ENCODE measurements at places on chromosomes 2 and 18.

GRCh38 chr2:239308661-239309397 is 92.0 kb downstream of the HDAC4 start:
- DNase-seq: no peak

DNA sequence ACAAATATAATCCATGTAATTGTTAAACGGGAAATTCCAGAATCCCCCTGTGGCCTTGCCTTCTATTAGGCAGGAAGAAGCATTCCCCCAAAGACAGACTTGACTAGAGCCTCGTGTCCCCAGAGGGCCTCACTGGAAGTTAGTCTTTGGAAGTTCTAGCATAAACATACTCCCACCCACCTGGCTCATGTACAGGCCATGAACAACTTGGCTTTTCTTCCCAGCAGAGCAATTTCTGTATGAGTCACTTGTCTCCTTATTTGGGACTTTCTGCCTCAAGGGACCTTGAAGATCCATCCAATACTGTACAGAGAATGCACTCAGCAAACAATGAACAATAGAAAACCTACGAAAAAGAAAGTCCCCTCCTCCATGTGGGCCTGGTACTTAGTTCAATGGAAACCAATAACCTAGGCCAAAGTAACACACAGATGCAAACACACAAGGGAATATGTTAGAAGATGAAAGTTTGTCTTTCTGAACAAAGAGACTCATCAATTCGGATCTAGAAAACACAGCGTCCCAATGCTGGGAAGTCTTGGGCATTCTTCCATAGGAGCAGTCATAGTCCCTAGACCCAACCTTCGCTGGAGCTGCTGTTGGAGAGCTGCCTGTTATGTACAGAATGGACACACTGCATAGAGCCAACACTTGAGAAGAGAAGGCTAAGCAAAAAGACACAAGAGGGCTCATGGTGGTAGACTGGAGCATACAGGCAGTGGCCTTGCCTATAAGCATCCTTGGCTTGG is 303.5 kb downstream of the HRH4 start:
- no peak for DNase-seq

DNA sequence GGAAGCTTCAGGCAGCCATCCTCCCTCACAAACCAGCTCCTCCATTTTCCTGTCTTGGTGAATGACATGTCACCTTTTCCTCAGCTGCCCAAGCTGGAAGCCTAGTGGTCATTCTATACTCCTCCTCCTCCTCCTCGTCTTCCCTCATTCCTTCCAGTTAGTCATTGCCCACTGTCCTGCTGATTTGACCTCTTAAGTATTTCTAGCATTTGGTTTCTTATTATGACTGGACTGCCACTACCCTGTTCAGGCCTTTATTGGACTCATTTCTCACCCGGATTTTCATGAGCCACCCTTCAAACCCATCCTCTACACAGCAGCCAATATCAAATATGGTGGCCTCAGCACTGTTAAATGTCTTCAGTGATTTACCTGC is 21.9 kb upstream of the MGAT5 start:
- no peak for DNase-seq

- DNase-seq: no peak
Measured at GRCh38 chr2:184416146-184416913, 182.0 kb upstream of the ZNF804A start.

DNA sequence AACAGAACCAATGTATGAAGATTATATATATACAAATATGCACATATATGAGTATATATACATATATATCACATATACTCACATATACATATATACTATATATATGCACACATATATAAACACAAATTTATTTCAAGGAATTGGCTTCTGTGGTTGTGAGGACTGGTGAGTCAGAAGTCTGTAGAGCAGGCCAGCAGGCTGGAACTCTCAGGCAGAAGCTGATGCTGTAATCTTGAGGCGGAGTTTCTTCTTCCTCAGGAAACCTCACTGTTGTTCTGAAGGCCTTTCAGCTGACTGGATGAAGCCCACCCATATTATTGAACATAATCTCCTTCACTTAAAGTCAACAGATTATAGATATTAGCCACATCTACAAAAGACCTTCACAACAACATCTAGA is 143.9 kb upstream of the CREB1 start:
- no peak for DNase-seq

- no peak for DNase-seq
Measured at GRCh38 chr2:196169516-196169915, 1.9 kb downstream of the STK17B start.

GRCh38 chr18:22207021-22207758 is 37.8 kb downstream of the GATA6 start:
- no peak for DNase-seq

GRCh38 chr2:66509326-66509811 is 74.4 kb downstream of the MEIS1 start:
- no peak for DNase-seq

- no peak for DNase-seq
Measured at GRCh38 chr2:121273116-121273515, 11.9 kb downstream of the TFCP2L1 start.

DNA sequence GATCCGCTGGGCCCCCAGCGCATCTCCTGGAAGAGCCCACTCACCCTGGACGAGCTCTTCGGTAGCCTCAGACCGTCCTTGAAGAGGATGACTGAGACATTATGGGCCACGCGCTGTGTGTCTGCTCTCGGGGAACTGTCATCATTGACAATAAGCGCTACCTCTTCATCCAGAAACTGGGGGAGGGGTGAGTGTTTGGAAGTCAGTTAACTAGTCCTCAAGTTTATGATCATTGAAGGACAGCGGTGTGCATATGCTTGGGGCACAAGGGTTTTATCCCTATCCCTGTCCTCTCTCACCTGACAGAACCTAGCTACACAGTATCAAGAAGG is 586 bp downstream of the STK16 start:
- no peak for DNase-seq

- no peak for DNase-seq
Measured at GRCh38 chr2:18641823-18642222, 52.5 kb upstream of the NT5C1B start.

DNA sequence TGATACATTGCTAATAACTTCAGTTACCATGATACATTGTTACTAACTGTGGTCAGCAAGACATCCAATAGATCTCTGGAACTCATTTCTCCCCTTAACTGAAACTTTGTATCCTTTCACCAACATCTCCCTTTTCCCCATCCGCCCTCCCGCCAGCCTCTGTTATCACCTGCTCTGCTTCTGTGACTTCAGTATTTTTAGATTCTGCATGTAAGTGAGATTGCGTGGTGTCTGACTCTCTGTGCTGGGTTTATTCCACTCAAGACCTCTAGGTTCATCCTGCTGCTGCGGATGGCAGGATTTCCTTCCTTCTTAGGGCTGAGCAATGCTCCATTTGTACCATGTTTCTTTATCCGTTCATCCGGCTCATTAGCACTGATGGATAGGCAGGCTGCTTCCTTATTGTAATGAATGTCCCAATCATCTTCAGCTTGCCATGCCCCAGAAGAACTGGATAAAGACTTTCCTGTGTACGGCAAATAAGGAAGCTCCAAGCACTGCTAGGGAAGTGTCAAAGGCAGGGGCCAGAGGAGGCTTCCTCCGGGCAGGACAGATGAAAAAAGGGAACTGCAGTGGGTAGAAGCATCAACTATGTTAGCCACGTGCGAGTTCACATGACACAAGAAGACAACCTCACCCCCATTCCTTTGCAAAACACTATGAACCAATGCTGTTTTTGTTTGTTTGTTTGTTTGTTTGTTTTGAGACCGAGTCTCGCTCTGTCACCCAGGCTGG is 113.4 kb downstream of the EIPR1 start:
- no peak for DNase-seq

DNA sequence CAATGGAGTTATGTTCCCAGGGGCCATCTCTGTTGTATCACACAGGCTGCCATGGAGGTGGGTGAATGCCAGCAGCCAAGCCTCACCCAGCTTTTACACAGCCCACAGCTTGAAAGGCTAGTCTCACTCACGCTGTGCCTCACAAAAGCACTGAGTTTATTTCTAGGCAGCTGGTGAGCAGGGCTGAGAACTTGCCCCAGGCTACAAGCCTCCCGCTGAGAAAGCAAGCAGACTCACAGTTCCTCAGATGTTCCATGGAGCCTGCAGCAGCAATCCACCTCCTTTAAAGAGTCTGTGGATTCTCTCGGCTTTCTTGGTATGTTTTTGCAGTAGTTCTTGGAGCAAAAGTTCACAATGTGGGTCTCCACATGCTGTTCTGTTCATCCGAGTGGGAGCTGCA is 40.9 kb upstream of the ALKAL2 start:
- DNase-seq: peak; percentile 78

- DNase-seq: no peak
Measured at GRCh38 chr2:6957910-6958615, 40.9 kb downstream of the RNF144A start.

- no peak for DNase-seq
Measured at GRCh38 chr2:115165529-115166109, 723.2 kb downstream of the DPP10 start.

GRCh38 chr2:206565666-206566065 is 76.6 kb upstream of the FAM237A start:
- no peak for DNase-seq

DNA sequence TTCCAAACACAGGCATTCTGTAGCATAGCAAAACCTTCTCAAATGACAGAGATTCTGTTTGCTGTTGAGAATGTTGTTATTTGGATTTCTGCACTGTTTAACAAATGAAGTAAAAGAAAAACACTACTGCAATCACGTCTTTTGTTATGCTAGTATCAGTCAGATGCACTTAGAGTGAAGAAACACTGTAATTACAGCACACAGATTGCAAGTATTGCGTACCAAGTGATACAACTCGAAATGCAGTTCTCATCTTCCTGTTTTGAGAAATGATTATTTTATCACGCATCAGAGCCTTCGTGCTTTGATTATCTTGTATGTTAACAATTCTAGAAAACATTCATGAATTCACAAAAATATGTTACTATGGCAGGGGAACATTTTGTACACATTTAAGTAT is 41.8 kb upstream of the KLF11 start:
- no peak for DNase-seq

- peak; percentile 76 for DNase-seq
Measured at GRCh38 chr2:37982147-37982582, 57.1 kb downstream of the RMDN2 start.

GRCh38 chr2:191117341-191117740 is 33.5 kb downstream of the STAT4 start:
- no peak for DNase-seq

DNA sequence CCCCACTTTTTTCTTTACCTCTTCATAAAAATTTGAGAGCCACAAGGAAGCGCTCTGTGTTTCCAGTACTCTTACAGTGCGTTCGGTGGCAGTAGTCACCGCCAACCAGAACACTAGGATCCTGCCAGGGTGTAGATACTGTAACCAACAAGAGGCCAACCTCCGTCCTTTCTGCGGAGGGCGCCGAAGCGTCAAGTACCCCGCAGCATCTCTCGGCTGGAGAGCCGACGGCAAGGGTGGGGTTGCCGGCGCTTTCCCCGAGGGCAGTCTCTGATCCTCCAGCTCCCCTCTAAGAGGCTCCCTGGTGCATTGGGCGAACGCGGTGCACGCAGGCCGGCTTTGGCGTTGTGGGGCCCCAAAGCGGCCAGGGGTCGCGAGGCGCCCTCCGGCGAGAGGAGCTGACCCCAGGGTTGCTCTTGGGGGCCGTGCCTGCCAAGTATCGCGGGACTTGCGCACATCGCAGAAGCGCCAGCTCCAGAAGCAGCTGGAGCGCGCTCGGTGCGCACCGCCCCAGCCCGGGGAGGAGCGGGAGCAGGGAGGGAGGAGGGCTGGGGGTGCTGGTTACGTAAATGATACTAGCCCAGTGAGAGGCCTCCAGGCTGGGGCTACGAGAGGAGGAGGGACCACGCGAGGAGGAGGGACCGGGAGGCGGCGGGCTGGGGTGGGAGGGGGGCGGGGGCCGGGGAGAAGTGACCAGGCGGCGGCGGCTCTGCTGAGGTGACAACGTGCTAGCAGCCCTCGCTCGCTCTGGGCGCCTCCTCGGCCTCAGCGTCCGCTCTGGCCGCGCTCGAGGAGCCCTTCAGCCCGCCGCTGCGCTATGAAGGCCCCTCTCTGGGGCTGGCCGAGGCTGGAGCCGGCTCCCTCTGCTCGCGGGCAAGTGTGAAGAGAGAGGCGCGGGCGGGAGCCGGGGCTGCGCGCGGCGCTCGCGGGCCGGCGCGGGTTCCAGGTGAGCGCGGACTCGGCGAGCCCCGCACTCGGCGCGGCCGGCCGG is at the start of gene GALNT13:
Gene GALNT13 (plus strand): TSS at position 692 of the 991 bp plus-strand sequence.
- peak; percentile 97 for DNase-seq

- no peak for DNase-seq
Measured at GRCh38 chr2:55224761-55225261, 7.3 kb downstream of the CLHC1 start.

GRCh38 chr2:188984680-188985079 is 10.5 kb downstream of the COL3A1 start:
- no peak for DNase-seq

DNA sequence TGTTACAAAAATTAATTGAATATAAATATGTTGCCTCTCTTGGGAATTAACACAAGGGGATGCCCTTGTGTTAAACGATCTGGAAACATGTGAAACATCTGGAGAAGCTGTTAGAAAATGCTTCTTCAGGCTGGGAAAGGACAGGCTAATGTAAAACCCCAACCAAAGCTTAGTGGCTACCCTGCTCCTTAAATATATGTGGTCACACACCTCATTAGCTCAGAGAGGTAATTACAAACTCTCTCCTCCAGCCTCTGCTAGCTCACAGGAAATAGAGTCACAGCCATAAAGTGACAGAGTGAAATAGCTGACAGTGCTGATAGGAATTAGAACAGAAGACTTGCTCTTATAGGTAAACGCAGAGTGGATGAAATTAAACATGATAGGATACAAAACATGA is 155.9 kb downstream of the RAB3GAP1 start:
- no peak for DNase-seq

DNA sequence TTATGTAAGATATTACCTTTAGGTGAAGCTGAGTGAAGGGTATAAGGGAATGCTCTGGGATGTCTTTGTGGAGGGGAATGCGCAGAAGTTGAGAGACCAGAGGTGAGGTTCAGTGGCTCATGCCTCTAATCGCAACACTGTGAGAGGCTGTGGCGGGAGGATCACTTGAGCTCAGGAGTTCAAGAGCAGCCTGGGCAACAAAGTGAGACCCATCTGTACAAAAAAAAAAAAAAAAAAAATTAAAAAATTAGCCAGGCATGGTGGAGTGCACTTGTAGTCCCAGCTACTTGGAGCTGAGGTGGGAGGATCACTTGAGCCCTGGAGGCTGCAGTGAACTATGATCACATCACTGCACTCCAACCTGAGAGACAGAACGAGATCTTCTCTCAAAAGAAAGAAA is 57.3 kb upstream of the SP3 start:
- no peak for DNase-seq

GRCh38 chr2:235669983-235670962 is 176.4 kb downstream of the AGAP1 start:
- DNase-seq: peak; percentile 59

- no peak for DNase-seq
Measured at GRCh38 chr2:148824190-148824589, 50.8 kb upstream of the KIF5C start.
